ENCODE measurements at places on chromosomes 2 and 18.

DNA sequence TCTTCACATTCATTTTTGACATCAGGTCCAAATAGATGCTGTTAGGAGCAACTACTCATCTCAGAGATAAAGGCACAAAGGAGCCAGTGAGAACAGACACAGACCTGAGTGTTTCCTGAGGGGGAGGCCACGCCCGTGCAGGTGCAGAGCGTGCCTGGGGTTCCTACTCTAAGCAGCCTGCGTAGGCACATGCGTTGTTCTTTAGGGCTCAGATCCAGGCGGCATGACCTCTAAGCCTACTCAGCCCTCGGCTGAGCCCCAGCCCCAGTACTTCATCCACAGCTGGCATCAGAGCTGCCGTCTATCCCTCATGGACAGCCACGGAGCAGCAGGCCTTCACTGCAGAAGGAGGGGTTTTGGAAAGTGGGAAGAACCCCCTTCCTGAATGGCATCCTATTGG lies 54.9 kb upstream of the PXDN start:
- no peak for DNase-seq

- DNase-seq = no peak
Observed at GRCh38 chr18:41266616-41267015, 688.4 kb upstream of the PIK3C3 start.

- no peak for DNase-seq
Observed at GRCh38 chr18:54247511-54248175, 21.7 kb upstream of the POLI start.

DNA sequence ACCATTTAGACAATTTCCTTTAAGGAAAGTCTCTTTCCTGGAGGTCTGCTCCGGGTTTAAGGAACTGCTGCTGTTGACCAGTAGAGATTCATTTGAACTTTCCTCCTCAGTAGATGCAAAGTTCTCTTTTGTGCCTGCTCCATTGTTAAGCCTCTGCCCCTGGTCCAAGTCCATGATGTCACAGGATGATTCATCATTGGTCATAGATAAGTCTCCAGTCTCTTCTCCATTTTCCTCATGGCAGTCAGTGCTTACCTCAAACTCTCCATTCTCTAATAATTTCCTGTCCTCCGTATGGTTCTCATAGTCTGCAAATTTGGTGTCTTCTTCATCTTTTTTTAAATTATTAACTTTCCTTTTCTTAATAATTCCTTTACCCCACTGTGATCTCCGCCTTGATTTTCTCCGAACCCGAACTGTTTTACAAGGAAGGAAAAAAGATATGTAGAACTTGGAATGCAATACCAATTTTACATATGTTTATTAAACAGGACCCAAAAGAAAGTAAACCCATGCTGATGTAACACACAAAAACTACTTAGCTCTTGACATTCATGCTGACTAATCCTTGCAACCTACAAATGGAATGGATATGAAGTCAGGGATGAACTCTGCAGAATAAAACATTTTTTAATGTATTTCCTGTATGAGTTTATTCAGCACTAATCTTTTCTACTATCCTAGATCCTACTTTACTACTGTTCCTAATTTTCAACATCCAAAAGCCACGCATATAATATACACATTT lies 169.1 kb downstream of the ATAD2B start:
- no peak for DNase-seq

DNA sequence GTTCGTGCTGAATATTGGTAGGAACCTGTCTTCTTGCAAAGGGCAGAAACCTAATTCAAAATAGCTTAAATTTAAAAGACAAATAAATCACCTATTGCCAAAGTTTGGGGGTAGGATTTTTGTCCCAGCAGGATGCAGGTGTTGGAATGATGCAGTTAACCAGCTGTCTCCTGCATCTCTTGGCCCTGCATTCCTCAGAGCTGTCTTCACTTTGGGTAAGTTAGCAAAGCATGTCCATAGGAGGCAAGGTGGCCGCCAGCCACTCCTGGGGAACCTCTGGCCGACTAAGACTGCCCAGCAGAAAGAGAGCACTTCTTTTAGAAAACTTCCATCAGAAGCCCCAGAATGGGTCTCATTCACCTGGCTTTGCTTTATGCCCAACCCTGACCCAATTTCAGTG lies 20.5 kb upstream of the NYAP2 start:
- no peak for DNase-seq

GRCh38 chr2:86251840-86252266 lies 52.6 kb downstream of the MRPL35 start:
- DNase-seq = no peak

- no peak for DNase-seq
Observed at GRCh38 chr2:236951830-236952475, 133.7 kb upstream of the COPS8 start.

- DNase-seq = peak; percentile 36
Observed at GRCh38 chr2:65431421-65432226, 775 bp downstream of the SPRED2 start.

- DNase-seq = no peak
Observed at GRCh38 chr2:2389215-2389614, 58.1 kb upstream of the MYT1L start.

DNA sequence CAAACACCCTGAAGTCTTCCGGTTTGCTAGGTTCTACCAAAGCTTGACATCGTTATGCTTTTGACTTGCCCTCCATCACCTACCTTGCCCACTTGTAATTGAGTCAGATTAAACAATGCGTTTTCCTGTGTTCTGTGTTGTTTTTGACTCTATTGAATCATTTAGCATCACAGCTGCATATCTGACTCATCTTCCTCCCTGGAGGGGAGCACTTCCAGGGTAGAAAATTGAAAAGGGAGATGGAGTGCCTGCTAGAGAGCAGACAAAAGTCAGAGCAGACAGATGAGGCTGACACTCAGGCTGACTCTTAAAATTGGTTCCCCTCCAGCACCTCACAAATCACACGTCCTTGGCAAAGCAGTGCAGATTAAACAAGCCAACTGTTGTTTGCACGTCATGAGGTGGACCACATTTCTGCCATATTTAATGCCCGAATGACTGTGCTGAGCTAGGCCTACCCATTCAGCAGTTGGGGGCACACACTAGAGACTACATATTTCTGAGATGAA lies 2.2 kb downstream of the MPP4 start:
- DNase-seq = no peak

- no peak for DNase-seq
Observed at GRCh38 chr2:68784188-68784587, 49.6 kb downstream of the ARHGAP25 start.

- DNase-seq = no peak
Observed at GRCh38 chr2:172153156-172153555, 50.5 kb upstream of the DLX2 start.

- no peak for DNase-seq
Observed at GRCh38 chr2:132659331-132659730, 10.7 kb downstream of the LYPD1 start.

GRCh38 chr18:13270279-13270855 lies 51.8 kb downstream of the LDLRAD4 start:
- DNase-seq = no peak

DNA sequence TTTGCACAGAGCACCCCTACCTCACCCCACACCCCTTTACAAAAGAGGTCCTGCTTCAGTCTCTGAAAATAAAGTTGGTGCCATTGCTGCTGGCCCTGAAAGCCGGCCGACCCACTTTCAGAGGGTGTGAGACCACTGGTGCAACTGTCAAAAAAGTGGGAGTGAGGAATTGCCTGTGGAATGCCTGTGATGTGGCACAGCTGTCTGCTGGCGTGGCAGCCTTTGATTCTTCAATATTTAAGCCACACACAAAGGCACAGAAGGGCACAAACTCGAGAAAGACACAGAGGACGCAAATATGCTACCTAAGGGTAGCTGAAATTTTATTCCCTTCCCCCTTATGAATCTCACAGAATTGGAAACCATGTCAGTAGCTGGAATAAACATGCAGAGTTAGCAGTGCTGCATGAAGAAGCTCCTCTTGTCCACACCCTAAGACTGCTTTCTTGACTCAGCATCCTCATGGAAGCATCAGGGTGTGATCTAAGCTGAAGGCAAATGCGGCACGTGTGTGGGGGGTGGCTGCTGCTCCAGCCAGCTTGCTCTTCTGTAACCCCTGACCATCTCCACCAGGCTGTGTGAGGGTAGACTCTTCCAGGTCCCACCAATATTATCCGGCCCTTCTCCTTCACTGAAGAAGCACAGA lies 92.3 kb downstream of the CELF4 start:
- DNase-seq = no peak

- no peak for DNase-seq
Observed at GRCh38 chr2:187210726-187211125, 237.3 kb downstream of the CALCRL start.

DNA sequence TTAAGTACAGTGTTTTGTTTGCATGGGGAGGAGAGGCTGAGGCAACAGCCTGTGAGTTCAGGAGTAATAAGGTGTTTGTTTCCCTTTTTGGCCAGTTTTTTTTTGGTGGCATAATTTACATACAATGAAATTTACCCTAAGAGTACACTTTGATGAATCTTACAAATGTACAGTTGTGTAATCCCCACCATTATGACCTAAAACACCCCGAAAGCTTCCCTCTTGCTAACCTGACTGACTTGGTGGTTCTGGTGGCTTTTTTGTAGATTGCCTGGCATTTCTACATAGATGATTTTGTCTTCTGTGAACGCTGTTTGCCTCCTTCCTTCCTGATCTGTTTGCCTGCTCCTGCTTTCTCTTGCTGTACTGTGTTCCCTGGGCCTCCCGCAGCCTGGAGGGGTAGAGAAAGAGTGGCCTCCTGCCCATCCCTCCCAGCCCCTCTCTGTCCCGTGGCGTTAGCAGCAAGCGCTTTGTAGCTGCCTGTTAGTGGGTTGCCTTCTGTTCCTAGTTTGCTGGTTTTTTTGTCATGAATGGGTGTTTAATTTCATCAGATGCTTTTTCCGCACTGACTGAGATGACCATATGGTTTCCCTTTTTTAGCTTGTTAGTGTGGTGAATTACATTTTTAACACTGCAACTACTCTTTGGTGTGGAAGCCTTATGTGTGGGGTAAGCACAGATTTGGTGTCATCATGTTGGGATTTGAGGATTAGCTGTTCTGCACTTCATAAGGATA lies 32.1 kb downstream of the ASAP2 start:
- DNase-seq = no peak

- no peak for DNase-seq
Observed at GRCh38 chr2:218444692-218445357, 25.9 kb downstream of the VIL1 start.

GRCh38 chr2:172311921-172312345 lies 115.5 kb upstream of the ITGA6 start:
- DNase-seq = no peak

DNA sequence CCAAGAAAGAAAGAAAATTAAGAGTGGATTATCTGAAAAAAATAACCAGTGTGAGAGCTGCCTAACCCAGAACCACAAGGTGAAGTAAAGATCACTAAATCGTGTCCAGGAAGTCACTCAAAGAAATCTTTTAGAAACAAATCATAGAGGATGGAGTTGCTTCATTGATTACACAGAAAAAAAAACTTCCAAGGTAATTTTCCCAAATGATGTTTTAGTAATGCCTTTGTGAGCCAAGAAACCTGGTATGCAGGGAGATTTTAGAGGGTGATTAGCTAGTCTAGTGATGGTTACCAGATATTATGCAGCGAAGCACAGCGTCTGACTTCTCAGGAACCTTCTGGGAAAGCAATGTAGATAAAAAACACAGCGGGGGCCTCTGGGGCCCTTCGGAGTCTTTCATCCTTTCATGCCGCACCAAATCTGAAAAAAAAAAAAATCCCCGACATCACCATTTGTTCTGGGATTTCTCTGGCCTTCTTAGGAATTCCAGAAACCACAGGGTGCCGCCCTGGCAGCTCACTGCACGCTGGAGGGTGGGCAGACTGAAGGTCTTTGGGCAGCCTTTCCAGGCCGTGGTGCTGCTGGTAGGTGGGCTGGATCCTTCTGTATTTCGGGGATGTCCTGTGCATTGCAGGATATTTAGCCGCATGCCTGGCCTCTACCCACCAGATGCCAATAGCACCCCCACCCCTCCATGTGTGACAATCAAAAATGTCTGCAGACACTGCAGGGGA lies 17.3 kb downstream of the ALPK2 start:
- no peak for DNase-seq

- DNase-seq = peak; percentile 24
Observed at GRCh38 chr2:240136671-240137292, 677 bp upstream of the COPS9 start.

GRCh38 chr2:218401890-218402289 lies 2.2 kb downstream of the CTDSP1 start:
- no peak for DNase-seq

DNA sequence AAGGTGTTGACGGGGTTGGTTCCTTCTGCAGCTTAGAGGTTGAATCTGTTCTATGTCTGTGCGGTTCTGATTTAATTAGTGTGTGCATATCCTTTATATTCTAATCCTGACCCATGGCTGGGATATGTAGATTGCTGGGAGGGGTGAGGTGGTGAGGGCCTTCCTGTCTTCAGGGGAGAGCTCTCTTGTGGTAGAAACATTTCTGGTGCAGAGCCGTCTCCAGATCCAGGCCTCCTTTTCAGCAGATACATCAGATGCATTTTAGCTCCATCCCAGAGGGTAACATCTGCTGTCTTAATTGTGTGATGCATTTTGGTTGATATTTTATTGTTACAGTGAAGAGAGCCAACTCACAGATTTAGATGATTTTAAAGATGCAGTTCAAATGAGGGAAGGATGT lies 227.8 kb downstream of the AGAP1 start:
- no peak for DNase-seq

GRCh38 chr2:168538534-168538933 lies 82.5 kb downstream of the CERS6 start:
- DNase-seq = no peak

- DNase-seq = no peak
Observed at GRCh38 chr18:52339891-52340371, at the start of gene DCC. DCC (plus strand) TSS chr18:52340197; CDS start chr18:52340788, 591 bp downstream.

DNA sequence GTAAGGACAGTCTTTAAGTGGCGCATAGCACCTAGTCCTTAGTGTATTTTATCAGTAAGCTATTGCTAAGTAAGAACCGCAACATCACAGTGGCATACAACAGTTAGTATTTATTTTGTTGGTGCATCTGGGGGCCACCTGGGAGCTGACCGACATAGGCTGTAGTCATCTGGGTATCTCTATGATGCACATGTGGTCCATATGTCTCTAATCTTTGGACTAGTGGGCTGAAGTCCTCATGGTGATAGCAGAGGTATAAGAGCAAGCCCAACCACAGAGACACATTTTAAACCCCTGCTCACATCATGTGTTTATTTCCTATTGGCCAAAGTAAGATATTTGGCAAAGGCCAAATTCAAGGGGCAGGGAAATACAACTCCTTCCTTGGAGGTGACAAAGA lies 2.9 kb downstream of the CAMKMT start:
- no peak for DNase-seq

DNA sequence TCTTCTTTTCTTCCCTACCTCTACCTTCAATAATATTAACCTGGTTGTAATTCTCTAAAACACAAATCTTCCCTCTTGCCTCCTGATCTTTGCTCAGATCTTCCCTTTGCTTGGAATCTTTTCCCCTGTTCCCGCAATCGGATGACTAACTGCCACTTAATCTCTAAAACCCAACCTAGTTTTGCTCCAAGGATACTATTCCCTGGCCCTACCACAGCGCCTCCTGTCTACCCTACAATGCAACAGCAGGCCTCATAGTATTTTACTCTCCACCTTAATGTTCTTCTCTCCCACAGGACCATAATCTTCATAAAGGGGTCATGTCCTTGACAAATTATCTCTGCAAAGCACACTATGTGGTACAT lies 246.8 kb upstream of the TNP1 start:
- DNase-seq = no peak

- no peak for DNase-seq
Observed at GRCh38 chr2:54964816-54965215, 85.4 kb downstream of the RTN4 start.

GRCh38 chr2:37630776-37631175 lies 40.7 kb downstream of the CDC42EP3 start:
- DNase-seq = no peak

Measured in activated CD4-positive, alpha-beta T cell treated with anti-CD3 and anti-CD28 coated beads, Interleukin-2, amount 50 U/mL, for 1 hour (primary cell).